ENCODE measurements at places on chromosomes 12 and 14. TPM values are rescaled to one million over a fixed set of nuclear protein-coding genes. Genes with fewer than 3 reads are reported as not detected.

BIN2 gene
- polyA plus RNA-seq, result 2.4 TPM

PAPLN gene
- 32.8 TPM for polyA plus RNA-seq

MAP1LC3B2 gene
- polyA plus RNA-seq, result 3.9 TPM

DNA sequence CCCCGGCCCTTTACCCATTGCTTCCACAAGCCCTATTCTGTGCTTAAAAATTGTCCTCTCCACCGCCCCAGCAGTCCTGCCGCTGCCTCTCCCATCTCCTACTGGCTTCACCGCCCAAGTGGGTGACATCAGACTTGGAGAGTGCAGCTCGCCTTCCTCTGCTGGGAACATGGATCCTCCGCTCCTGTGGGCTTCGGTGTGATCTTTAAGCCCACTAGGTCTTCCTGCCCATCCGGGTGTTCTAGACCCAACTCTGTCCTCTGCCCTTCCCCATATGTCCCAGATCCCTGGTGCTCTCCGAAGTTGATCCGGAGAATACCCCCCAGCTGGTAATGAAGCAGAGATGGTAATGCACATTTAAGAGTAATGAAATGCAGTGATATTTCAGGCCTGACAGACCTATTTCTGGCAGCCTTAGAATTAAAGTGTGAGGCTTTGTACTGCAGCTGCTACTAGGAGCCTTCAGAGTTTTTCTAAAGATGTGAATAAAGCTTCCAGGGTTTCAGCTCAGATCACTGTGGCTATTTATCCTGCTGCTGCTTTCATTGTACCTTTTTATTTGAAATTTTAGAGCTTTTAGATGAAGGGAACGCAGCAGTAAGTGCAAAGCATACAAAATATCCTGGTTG is 22.9 kb upstream of the CTDSP2 start:
- DNase-seq, result no peak

DNA sequence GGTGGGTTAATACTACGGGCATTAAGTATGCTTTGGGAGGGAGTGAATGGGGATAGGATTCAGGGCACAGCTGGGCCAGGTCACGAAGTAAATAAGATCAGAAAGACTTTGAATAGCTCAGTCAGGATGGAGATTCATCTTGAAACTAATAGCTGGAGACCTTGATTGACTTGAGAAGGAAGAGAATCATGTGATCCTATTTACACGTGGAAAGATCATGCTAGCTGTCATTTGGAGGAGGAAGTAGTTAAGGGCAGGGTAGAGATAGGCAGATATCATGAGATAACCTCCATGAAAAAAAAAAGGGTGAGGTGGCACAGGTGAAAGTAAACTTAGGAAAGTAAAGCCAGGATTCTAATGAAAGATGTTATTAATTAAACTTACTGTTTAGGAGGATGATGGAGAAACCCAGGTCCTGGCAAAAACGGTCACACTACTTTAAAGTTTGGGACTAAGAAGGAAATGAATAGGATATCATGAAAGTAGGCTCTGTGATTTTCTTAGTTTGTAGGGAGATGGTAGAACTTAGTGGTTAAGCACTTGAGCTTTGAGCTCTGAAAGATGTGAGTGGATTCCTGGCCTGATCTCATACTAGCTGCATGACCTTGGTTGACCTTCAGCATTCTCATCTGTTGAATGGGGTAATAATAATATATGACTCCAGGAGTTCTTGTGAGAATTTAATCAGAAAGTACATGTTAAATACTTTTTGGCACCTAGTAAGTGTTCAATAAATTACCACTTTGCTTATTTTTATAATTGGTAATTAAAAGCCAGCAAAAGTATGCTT is 439.0 kb downstream of the NRXN3 start:
- DNase-seq, result no peak
